ENCODE measurements at places on chromosomes 2 and 18. TPM values are rescaled to one million over a fixed set of nuclear protein-coding genes. Genes with fewer than 3 reads are reported as not detected.

Gene RFX8
- not detected for total RNA-seq

Gene AKAIN1
- not detected for total RNA-seq

Gene CHN1
- not detected for total RNA-seq

Gene SCN7A
- not detected for total RNA-seq

Gene DYSF
- not detected for total RNA-seq

Gene SH2D6
- total RNA-seq, result 3.5 TPM

Gene PFN4
- not detected for total RNA-seq

Gene IL1R2
- not detected for total RNA-seq

Gene CIB4
- not detected for total RNA-seq

Gene VAMP5
- 3.8 TPM for total RNA-seq

Gene LYPD6
- not detected for total RNA-seq

Gene PKDCC
- not detected for total RNA-seq

Gene NEURL3
- not detected for total RNA-seq

Gene BUB1
- 195 TPM for total RNA-seq

Gene SPP2
- total RNA-seq, result not detected

GRCh38 chr2:158013891-158014290 lies 87.8 kb upstream of the UPP2 start:
- DNase-seq, result no peak

DNA sequence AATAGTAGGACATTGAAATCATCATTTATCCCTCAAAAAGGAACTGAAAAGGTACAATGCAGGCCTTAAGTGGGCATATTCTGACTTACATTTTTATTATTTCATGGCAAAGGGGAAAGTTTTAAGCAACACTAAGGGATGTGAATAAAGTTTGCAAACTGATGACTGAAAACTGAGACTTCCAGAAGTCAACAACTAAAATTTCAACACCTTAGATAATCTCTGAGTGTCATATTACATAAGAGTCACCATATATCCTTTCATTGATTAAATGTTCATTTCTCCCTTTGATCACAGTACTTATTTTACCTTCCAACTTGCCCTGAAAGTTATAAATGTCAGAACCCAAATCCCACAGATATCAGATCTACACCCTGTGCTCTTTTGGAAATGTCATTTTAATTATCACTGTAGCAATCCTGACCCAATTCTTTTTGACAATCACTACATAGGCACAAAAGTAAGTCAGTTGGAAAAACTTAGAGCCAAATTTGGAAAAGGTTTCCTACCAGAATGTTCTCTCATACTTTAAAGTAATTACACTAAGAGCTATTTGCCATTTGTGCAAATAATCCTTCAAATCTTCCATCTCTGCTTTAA lies 44.4 kb upstream of the RNU4ATAC start:
- no peak for DNase-seq

DNA sequence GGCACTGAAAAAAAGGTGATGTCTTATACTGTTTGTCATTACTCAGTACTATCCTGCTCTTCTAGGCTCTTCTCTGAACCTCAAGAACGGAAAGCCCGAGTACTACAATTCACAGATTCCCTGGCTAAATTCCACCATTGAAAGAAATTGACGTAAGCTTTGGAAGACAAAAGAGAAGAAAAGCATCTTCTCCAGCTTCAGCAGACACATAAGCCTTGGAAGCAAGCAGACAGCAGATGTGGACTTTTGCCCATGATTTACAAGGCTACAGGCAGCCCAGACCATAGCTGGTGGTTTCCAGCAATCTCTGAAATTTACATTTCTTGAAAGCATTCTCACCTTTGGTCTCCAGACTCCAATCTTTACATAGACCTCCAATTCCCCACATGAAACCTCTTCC lies 289.0 kb downstream of the C1D start:
- DNase-seq, result no peak

DNA sequence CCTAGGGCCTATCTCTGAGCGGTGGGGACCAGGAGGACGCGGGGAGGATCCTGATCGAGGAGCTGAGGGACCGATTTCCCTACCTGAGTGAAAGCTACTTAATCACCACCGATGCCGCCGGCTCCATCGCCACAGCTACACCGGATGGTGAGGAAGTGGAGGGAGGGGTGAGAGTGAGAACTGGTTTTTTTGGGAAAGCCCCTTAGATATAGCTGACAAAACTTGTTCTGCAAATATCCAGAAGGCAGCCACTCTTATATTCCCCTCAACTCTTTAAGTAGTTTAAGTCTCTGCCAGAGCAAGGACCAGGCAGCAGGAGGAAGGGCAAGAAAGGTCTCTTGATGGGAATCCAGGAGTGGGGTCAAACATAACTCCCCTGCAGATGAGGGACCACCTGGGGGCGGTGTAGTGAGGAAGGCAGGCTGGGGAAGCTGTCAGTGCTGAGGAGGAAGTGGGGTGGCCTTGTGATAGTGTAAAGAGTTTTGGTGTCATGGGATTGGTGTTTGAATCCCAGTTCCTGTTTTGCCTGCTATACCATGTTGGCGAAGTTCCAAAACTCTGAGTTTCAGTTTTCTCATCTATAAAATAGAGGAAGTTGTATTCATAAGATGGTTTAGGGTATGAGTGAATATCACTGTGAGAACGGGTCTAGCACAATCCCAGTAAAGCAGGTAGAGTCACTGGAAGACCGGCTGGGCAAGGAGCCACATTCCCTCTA lies 3.4 kb downstream of the NAGK start:
- peak; percentile 82 for DNase-seq

DNA sequence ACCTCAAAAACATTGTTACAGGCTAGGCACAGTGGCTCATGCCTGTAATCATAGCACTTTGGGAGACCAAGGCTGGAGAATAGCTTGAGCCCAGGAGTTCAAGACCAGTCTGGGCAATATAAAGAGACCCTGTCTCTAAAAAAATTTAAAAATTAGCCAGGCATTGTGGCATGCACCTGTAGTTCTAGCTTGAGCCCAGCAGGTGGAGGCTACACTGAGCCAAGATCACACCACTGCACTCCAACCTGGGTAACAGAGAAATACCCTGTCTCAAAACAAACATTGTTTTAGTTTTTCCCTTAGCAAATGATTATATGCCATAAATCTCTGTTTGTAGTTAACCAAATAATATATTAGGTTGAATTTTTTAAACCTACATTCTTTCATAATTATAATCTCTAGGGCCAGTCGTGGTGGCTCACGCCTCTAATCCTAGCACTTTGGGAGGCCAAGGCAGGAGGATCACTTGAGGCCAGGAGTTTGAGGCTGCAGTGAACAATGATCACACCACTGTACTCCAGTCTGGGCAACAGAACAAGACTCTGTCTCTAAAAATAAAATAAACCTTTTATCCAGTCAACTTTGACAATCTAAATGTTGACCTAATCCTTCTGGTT lies 13.3 kb upstream of the CYP20A1 start:
- DNase-seq, result peak; percentile 45

GRCh38 chr2:69118609-69119008 lies 105.6 kb downstream of the ANTXR1 start:
- no peak for DNase-seq

DNA sequence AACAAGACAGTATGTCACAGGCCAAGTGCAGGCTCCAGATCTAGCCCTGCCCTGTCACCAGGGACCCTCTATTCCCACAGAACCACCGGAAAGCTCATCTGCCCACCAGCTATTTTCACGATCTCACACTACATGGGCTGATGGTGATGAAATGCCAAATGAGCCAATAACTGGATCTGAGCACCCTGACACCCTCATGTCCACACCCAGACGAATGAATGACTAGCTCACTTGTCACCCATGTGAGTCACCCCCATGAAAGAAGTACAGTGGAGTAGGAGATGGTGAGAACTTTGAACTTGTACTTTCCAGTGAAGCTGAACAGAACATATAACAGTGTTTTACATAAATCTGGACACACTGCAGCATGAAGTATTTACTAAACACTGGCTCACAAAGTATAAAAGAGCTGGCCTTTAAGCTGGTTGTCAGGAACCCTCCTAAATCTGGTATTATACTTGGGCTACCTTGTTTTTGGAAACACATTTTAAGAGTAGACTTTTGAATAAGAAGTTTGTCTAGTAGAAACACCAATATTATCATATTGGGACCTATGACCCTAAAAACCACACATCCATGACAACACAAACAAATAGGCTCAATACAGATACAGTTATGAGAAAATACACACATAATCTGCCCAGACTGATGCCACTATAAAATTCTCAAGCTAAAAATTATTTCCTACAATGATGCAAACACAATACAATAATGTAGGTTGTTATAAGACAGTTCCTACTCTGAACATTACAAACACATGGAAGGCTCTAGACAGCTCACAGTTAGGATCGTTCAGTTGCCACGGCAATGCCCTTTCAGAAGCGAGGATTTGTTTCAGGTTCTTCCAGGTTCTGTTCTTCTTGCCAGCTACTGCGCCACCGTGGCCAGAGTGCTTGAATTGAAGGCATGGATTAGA lies 19.0 kb downstream of the INO80C start:
- no peak for DNase-seq

DNA sequence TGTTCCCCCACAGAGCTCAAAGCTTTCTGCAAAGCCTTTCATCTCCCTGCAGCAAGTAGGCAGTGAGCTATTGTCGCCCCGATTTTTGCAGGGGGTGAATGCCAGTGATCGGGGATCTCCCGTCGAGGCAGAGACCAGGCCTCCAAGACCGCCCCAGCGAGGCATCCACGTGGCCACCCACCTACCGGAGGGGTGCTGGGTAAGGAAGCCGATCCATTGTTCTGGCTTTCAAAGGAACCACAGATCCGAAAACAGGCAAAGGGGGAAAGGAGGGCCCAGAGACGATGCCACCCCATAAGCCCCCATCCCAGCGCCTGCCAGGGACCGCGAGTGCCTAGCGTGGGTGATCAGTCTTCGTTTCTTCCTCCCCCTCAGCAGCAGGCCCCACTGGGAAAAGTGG lies 2.4 kb downstream of the ADRA2B start:
- DNase-seq, result no peak

DNA sequence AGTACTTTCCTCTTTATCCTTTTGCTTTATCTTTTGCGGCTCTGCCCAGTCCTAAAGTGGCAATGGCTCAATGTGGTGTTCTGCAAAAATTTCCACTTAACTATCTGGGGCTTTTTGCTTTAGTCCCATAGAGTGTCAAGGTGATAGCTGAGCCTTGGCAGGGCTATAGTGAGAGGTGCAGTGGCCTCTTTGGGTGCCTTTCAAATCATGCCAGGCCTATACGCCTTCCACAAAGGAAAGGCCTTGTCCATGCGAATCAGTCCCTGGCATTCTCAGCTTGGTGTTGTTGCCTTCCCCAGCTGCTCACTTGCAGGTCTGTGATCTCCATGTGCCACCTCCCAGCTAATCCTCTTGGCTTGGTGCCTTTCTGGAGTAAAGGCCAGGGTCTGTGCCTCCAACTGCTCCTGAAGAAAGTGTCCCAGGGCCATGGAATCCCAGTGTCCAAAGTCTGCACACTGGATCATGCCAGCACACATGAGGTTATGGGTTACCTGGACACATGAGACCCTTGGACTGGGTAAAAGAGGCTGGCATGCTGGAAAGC lies 26.6 kb downstream of the PAX8 start:
- DNase-seq, result no peak

DNA sequence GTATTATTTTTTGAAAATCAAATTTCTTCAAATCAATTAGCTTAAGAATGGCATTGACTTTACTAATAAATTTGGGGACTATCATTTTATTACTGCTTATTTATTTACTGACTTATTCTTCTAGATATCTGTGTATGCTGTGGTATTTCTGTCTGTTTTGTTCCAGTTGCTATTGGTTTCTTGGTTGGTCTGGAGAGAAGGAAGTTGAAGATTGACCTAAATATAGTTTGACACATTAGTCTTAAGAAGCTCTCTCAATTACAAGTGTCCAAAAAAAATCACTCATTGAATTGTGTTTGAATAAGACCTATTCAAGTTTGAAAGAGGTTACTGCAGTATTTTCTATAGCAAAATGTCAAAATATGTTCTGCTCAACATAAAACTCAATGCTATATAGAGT lies 153.3 kb upstream of the KYNU start:
- no peak for DNase-seq

DNA sequence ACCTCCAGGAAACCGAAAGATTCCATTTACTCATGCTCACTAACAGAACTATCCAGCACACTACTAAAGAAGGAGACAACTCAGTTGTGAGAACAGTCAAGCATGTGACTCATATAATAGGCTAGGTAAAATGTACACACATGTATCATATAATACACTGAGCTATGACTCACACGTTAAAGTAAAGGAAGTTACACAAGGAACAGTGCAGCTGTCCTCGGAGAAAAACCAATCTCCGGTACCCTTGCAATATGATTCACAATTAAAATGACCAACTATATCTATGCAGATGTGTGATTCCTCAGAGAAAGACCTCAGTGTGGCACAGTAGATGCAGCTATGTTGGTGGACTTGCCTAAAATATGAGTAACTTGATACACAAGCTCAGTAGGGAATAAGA lies 76.5 kb downstream of the STRN start:
- DNase-seq, result no peak

DNA sequence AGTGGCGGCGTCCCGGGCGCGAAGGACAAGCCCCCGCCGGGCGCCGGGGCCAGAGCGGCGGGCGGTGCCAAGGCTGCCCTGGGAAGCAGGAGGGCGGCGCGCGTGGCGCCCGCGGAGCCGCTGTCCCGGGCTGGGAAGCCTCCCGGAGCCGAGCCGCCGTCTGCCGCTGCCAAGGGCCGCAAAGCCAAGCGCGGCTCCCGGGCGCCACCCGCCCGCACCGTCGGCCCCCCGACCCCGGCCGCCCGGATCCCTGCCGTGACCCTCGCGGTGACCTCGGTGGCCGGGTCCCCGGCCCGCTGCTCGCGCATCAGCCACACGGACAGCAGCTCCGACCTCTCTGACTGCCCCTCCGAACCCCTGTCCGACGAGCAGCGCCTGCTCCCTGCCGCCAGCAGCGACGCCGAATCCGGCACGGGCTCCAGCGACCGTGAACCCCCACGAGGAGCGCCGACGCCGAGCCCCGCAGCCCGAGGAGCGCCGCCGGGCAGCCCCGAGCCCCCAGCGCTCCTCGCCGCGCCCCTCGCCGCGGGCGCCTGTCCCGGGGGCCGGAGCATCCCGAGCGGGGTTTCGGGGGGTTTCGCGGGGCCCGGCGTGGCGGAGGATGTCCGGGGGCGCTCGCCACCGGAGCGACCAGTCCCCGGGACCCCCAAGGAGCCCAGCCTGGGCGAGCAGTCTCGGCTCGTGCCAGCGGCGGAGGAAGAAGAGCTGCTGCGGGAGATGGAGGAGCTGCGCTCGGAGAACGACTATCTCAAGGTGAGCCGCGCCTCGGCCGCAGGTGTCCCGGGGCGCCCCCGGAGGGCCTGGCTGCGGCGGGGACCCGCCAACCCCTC lies 820 bp downstream of the MTCL1 start:
- peak; percentile 63 for DNase-seq

Data from OCI-LY7 (cell line).